ENCODE measurements at places on chromosomes 5 and 9. TPM values are rescaled to one million over a fixed set of nuclear protein-coding genes. Genes with fewer than 3 reads are reported as not detected.

- no peak for DNase-seq
These were observed 50.9 kb downstream of the MRRF start for GRCh38 chr9:122315534-122315933.

DNA sequence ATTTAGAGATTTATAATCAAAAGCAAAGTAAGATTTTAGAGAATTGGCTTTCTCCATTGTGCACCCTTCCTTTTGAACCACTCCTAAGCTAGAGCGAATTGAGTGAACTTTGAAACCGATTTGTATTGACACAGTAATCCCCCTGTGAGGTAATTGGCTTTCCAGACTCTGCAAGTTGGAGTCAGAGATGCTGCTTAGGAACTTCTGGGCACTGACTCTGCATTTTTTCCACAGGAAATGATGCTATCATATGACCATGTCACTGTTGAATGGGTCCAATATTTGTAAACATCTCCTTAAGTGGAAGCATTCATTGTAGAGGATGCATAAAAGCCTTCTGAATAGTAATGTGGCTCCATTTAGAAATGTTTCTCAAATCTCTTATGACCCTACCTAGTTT lies 394.4 kb upstream of the ZNF608 start:
- DNase-seq, result no peak

The PCDH1 gene
- 21.3 TPM for total RNA-seq

DNA sequence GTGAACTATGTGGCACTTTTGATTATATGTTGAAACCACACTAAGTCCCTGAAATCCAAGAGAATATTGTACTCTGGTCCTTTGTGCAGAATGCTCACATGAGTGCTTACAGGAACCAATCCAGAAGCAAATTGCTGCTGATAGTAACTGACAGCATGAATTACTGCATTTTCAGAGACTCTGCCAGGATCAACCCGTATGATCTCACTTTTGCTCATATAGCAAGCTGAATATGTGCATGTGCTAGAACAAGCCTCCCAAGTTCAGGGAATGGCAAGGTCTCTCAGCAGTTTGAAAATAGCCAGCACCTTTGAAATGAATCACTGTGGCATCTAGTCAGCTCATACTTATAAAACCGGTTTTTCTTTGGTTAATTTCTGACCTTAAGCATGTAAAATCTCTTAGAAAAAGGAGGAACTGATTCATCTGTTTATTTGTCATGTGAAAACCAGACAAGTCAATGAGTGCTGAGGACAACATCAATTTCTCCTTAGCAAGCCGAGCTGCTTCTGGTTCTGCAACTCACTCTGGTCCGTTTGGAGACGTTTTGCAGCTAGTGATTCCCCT lies 215.7 kb upstream of the ELL2 start:
- no peak for DNase-seq

DNA sequence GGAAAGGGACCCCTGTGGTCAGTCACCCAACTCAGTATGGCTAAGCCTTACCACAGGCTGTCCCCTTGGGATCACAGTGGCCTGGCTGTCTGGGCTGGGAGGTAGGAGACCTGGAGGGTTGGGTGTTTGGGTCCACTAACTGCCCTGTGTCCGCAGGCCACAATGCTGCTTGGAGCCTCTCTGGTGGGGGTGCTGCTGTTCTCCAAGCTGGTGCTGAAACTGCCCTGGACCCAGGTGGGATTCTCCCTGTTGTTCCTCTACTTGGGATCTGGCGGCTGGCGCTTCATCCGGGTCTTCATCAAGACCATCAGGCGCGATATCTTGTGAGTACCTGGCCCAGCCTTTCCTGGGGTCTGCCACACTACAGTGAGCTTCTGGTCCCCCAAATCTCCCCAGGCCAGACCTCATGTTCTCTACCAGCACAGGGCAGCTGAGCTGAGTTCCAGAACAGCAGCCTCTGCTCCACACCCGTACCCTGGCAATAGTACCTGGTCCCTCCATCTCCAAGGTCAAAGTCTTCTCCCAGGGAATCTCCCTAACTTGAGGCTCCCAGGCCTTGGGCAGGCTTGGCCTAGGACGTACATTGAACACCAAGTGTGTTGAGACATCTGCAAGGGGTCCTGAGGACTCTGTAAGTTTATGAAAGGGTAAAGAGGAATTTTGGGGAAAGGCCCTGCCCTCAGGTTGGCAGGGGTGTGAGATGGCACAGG lies 2.8 kb downstream of the SLC27A4 start:
- no peak for DNase-seq

DNA sequence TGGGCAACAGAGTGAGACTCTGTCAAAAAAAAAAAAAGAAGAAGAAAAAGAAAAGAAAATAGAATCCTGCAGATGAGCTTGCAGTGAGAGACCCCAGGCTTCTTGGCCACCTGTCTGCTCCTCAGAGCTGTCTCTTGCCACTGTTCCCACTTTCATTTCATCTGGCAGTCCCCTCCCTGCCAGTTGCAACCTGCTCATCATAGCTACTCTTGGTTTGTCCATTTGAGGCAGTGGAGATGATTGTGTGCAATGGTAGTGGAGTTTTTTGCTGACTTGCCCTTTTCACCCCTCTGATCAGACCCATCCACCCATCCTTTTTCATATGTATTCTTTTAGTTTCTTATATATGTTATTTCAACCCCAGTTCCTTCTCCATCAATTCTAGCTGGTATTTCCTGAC lies 28.7 kb downstream of the ANKRD33B start:
- DNase-seq, result no peak

GRCh38 chr5:143542798-143543144 lies 139.3 kb upstream of the NR3C1 start:
- DNase-seq, result no peak

DNA sequence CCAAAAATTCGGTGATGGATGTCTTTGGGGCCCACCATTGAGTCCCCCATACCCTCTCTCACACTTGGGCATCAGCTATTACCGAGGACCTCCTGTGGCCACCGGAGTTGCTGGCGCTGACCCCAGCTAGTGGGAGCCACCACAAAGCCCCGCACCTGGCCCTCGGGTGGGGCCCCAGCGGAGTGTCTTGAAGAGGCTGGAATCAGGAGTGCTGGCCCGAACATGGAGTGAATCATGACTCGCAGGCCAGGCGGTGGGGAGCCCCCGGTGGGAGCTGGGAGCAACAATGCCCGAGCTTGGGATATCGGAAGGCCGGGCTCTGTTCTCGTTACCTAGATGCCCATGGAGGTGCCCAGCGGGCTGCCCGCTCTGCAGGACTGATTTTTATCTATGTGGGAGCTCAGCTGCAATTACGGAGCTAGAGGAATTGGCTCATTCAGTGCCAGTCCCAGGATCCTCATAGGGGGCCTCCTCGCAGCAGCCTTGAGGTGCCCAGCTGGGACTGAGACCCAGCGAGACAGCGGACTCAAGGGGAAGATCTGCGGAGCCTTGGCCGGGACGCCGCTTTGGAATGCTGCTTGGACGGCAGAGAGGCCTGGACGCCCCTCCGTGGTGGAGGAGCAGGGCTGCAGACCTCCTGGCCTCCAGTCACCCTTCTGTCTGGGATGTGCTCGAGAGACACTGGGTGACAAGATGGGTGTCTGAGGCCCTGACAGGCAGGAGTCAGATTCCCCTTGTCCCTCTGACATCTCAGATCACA lies 70.8 kb downstream of the PSMB7 start:
- DNase-seq, result peak; percentile 7

DNA sequence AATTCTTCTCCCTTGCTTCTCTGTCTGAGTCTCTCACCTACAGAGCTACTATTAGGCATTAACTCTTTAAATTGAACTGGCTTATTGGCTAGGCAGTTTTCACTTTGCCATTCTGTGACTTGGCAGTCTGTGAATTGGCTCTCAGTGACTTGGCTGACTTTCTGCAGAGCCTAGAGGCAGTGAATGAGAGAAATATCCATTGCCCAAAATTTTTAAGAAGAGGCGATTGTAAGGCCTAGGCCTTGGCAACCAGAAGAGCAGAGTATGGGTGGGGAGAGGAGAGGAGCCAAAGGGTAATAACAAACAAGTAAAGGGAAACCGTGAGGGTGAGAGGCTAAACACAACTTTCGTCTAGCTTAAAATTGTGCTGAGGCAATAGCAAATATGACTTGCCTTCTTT lies 176.7 kb downstream of the PRR16 start:
- no peak for DNase-seq

The FRMD3 gene
- total RNA-seq, result 34.3 TPM

DNA sequence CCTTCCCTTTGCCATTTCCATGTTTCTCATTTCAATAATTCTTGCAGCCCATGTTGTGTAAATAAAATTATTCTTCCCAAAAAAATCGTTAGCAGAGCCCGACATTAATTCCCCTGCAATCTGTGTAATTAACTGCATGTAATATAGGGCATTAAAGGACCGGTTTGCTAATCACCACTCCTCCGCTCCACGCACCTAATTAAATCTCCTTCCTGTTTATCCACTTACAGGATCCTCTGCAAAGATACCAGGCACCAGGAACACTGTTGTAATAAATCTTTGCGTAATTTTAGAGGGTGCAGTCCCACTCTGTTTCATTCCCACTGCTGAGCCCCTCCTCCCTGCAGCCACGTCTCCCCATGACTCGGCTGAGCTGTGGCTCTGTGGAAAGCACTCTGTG lies 105.0 kb upstream of the PPP1R26 start:
- DNase-seq, result no peak

GRCh38 chr9:91176426-91176825 lies 185.3 kb downstream of the AUH start:
- DNase-seq, result no peak
